Anterior cingulate cortex (tissue), 58 donors: ENCODE measurements at places on chromosomes 12 and 14.

DNA sequence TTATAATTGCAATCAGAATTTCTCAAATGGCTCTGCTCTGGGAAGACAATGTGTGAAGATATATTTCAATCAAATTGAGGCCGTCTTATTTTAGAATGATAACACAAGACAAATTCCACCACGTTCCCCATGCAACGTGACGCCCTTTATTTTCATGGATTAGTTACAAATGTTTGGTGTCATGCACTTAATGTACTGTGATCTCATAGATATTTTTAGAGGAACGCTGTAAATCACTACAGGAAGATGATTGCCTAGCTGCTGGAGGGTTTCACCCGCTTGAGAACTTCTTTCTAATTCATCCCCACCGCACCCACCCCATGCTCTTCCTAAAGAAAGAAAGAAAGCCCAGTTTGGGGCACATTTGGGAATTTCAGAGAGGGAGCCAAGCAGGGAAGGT, 117.2 kb downstream of the PLXNC1 start:
- no peak for DNase-seq

GRCh38 chr12:93709386-93709785, 32.2 kb downstream of the CRADD start:
- DNase-seq = no peak

- no peak for DNase-seq
Measured at GRCh38 chr12:14443531-14443930, 78.0 kb downstream of the ATF7IP start.

DNA sequence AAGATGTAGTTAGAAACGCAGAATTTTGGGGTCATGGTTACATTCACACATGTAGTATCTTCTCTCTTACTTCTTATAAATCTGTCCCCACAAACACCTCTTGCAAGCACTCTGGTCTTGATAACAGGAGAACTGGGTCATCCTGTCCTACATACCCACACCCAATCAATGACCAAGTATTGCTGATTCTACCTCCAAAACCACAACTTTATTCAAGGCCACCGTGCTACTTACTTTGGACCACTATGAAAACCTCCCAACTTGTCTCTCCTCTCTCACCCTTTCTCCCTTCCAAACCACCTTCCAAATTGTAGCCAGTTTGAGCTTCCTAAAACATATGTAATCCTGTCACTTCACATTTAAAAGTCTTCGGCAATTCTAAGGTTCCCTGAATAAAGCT, 5.4 kb downstream of the SERPINA11 start:
- DNase-seq = no peak

- peak; percentile 57 for DNase-seq
Measured at GRCh38 chr14:96090441-96091148, 51.4 kb downstream of the C14orf132 start.

DNA sequence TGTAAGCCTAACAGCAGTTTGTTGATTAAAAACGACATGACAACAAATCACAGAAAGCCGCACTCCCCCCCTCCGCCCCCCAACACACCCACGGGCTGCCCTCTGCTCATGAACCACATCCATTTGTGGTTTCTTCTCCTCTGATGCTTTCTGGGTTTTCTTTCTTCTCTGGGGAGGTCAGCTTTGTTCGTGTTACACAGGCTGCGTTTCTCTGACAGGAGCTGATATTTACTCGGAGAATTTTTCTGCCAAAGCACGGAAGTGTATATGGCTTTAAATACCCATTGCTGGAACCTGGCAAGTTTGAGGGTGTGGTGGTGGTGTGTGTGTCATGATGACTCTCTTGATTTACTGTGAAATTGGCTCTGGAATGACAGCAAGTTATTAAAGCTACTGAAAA, 883.7 kb upstream of the TMEM132C start:
- no peak for DNase-seq

GRCh38 chr12:104272938-104273337, 30.6 kb upstream of the EID3 start:
- DNase-seq = no peak

DNA sequence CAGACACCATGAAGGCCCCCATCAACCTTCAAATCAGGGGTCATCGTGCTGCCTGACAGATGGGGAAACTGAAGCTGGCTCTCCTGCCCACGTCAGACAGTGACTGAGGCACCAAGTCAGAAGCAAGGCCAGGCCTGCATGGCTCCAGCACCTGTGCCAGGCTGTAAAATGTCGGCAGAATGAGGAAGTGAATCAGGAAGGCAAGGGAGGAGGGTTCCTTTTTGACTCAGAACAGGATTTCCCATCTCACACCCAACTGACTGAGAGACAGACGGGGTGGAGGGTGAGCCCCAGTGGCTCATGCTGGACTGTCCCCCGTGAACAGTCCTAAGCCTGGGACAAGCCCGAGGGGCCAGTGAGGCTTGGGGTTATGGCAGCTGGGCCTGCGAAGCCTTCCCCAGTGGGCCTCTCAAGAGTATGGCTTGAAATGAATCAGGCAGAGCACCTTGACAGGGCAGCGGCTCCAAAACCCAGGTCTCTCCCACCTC, 20.9 kb downstream of the SYNE3 start:
- DNase-seq = no peak

DNA sequence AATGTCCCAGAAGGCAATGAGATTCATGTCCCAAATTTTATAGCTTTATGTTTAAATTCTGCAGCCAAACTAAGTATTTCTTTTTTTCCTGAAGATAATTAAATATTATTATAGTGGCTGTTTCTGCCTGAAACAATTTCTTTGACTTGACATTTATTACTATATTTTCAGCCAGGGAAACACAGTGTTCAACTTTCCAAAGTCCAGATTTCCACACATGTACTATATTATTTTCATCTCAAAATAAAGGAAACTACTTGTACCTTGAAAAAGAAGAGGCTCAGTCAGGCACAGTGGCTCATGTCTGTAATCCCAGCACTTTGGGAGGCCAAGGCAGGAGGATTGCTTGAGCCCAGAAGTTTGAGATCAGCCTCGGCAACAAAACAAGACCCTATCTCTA, 77.8 kb upstream of the BTG1 start:
- DNase-seq = no peak

GRCh38 chr12:122866950-122867607, 28.8 kb downstream of the VPS37B start:
- no peak for DNase-seq

DNA sequence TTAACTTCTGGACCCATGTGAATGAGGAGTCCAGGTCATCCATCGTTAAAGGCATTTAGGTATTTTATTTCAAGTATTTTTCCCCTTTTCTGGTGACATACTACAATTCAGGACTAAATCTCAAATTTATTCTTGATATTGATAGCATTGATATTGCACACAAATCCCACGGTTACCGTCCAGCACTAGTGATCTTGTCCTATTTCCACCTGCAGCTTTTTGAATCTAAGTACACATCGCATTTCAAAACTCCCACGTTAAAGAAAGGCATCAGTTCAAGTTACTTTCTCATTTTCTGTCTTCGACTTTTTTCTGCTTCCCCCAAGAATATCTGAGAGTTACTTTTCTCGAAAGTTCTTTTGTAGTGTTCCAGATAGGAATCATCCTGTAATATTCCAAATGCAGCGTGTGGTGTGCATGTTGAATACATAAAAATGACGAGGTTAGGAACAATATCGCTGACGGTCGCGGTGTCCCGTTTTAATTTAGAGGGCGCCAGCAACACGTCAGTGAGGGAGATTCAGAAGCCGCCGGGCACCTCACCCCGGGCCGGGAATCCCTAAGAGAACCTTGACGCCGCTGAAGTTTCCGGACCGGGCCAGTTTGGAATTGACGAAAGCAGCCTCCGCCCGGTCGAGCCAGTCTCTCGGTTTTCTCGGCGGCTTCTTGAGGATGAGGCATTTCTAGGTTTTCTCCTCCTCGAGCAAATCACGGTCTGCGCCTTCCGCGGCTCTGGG, 569 bp upstream of the RGS6 start:
- DNase-seq = no peak

GRCh38 chr12:42584651-42585111, 4.9 kb downstream of the PRICKLE1 start:
- no peak for DNase-seq

GRCh38 chr14:68805414-68805813, 12.5 kb upstream of the ZFP36L1 start:
- no peak for DNase-seq

- no peak for DNase-seq
Measured at GRCh38 chr14:105464501-105464900, 10.1 kb upstream of the CRIP2 start.

- no peak for DNase-seq
Measured at GRCh38 chr12:52404951-52405350, 1.2 kb downstream of the KRT82 start.

- no peak for DNase-seq
Measured at GRCh38 chr12:26727482-26728204, 105.4 kb downstream of the ITPR2 start.

DNA sequence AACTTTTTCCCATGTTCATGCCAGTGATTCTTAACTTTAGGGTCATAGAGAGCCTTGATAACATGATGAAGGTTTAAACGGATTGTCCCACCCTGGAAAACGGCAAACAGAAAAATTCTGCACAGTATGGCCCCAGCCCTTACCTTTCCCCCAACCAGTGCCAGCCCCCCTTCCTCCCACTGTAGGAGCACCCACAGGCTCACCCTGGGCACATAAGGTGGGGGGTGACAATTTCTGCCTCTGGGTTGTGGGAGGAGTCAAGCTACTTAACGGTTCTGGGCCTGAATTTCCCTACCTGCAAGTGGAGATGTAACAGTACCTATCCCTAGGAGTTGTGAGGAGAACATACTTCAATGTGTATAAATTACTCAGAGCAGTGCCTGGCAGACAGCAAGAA, 18.0 kb downstream of the XRCC3 start:
- DNase-seq = no peak
